HuH-7.5 (cell line): ENCODE measurements at places on chromosomes 5 and 9.

GRCh38 chr5:78574131-78574673 is 74.4 kb downstream of the LHFPL2 start:
- DNase-seq: no peak

DNA sequence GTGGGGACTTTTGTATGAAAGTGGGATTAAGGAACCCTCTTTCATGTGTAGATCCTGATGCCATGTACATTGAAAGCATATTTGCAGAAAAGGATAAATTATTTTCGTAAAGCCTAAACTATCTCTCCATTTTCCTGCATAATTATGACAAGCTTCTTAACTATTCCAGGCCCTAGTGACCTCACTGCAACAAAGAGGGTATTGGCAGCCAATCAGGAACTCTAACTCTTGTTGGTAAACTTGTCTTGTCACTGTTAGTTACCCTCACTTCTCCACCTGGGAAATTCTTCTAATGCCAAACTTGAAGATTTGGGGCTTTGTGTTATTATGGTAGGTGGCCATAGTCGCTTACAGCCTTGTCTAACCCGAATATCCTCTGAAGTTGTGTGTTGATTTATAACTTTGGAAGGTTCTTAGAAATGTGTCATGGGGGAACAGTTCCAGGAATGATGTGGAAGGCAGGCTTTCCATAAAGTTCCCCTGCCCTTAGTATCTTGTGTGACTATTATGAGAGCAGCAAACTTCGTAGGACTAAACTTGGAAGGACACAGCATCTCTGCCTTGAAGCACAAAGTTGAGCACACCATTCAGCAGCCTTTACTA is 52.5 kb downstream of the IQGAP2 start:
- no peak for DNase-seq

- no peak for DNase-seq
Observed at GRCh38 chr9:136823136-136824046, 15.6 kb downstream of the RABL6 start.

- no peak for DNase-seq
Observed at GRCh38 chr9:116791326-116791725, 104.2 kb downstream of the TRIM32 start.

DNA sequence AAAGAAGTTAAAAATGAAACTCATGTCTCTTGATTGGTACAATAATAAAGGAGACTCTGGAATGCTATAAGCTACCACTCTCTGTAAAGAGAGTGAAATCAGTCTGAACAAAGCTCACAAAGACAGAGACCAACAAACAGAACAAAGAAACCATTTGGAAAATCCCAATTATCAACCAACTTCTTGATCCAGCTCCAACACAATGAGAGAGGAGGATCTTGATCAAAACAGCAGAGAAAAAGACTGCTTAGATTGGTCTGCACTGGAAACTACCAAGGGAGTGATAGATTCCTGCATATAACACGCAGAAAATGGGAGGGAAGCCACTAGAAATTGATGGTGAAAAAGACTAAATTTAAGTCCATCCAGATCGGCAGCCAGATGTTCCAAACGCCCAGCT is 23.1 kb upstream of the RNF38 start:
- DNase-seq: no peak

DNA sequence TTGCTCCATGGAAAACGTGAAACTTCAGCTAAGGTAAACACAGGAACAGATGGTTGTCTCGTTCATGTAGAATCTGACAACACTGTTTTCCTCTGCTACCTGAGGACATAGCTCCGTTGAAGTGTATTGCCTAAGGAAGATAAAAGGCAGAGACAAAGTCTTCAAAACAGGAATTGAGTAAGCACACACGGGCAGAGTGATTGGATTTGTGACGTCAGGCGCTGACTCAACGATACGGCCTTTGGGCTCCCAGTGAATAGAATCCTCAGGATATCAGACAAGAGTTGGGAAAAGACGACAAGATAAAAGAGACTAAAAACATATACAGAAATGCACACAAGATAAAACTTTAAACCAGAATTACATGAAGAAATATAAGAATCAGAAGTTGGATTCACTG is 787.1 kb upstream of the CTNND2 start:
- DNase-seq: no peak

DNA sequence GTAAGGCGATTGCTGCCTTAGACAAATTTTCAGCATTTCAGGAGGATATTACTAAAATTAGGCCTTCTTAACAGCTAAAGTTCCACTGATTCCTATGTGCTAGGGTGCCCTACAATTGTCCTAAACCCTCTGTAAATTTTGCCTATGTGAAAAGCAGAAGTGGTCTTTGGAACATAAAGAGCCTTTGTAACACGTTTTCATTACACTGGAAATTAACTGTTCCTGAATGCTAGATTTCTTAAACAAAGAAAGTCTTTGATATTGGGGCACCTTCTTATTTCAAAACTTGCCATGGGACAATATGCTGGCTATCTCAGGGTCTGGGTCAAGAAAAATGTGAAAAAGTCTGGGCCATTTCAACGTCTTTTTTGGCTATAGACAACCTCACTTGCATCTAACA is 60.4 kb upstream of the MOCS2 start:
- DNase-seq: no peak

DNA sequence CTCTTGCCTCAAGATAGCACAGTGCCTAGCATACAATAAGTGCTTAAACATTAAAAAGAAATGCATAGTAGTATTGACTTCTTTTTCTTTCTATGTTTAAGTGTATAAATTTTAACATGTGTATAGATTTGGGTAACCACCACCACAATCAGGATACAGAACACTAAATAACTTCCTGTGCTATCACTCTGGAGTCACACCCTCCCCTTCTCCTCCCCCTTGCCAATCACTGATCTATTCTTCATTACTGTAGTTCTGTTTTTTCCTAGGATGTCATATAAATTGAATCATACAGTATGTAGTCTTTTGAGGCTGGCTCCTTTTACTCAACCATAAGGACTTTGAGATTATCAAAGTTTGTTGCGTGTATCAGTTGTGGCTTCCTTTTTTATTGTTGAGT is 68.5 kb downstream of the OSTF1 start:
- DNase-seq: no peak

DNA sequence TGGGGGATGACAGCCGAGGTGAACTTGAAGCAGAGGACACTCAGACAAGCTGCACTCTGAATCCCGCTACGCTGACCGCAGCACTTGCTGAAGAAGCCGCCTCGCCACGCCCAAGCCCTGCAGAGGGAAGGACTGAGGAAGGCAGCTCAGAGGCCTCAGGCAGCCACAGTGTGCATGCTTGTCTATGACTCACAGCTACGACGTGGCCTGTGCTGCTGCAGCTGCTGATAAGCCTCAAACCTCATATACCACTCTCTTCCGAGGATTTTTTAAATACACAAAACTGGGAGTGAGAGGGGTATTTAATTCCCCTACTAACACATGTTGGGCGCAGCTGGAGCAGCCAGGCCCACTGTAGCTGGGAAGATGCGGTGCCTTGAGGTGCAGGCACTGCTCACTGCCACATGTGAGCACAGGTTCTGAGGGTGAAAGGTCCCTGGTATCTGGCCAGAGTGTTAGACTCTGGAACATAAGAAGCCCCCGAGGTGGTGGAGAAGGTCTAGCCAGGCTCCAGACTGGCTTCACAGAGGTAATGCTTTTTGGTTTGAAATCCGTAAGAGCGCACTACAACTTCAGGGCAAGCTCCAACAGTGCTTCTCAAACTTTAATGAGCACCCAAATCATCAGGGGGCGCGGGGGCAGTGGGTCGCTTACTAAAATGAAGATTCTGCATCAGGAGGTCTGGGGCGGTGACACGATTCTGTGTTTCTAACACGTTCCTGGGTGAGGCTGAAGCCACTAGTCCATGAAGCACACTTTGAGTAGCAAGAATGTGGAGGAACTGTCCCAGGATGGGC is 196.8 kb downstream of the AUH start:
- DNase-seq: peak; percentile 68

- no peak for DNase-seq
Observed at GRCh38 chr9:97397220-97397619, 14.7 kb upstream of the TDRD7 start.
